Small intestine (tissue), 16 donors: ENCODE measurements at places on chromosomes 1 and 21. TPM values are rescaled to one million over a fixed set of nuclear protein-coding genes. Genes with fewer than 3 reads are reported as not detected.
A peak's percentile ranks its signal among the peaks of the same experiment; 100 is the strongest.

- DNase-seq, result no peak
Measured at GRCh38 chr1:25806418-25806817, 6.4 kb downstream of the SELENON start.

GRCh38 chr1:38272515-38272914 lies 225.9 kb upstream of the POU3F1 start:
- no peak for DNase-seq

GRCh38 chr1:182615468-182616129 lies 11.4 kb upstream of the RGS16 start:
- peak; percentile 30 for DNase-seq

DNA sequence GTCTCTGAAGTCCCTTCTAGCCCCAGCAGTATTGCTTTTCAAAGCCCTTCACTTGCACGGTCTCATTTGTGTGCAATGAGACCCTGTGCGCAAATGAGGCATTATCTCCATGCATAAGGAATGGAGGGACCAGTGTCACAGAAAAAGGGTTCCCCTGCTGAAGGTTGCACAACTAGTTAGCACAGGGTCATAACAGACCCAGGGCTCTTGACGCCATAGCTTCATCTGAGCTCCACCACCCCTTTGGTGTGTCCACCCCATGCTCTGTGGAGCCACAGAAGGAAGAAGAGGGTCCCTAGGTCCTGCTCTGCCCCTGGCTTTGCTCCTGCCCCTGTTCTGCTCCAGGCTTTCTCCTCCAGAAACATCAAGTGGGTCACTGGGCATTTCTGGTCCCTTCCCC lies 12.6 kb downstream of the SH2D2A start:
- DNase-seq, result no peak

DNA sequence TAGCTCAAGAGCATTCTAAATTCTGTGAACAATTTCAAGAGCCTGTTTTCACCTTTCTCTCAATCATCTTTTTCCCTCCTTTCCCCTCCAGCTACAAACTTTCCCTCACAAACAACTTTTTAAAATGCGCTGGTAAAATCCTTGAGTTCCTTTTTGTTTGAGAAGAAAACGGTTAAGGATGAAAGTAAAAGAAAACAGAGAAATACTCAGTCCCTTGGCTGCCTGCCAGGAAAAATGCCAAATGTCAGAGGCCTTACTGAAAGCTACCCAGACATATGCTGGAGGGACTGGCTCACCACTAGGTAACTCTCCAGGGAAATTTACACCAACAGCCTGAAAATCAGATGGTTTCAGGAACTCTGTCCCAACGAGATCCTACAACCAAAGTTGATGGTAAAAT lies 11.0 kb upstream of the SERBP1 start:
- DNase-seq, result no peak

DNA sequence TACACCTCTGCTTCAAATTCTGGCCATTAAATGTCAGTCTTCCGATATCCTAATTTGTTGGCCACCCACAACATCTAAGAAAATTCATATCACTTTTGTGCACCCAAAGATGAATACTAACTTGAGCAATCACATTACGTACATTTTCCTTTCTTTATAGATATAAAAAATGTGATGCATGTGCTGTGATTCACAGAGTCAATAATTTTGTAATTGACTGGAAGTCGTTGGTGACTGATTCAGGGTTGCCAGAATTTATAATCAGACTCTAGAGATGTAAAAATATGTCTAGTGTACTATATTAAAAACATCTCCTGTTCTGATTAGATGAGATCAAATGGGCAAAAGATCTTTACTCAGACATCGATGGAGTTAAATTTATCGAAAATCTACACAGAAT lies 150.0 kb upstream of the KCTD3 start:
- no peak for DNase-seq

GRCh38 chr1:89918127-89918793 lies 76.7 kb upstream of the ZNF326 start:
- DNase-seq, result no peak

GRCh38 chr1:154767315-154768240 lies 102.5 kb downstream of the KCNN3 start:
- no peak for DNase-seq

DNA sequence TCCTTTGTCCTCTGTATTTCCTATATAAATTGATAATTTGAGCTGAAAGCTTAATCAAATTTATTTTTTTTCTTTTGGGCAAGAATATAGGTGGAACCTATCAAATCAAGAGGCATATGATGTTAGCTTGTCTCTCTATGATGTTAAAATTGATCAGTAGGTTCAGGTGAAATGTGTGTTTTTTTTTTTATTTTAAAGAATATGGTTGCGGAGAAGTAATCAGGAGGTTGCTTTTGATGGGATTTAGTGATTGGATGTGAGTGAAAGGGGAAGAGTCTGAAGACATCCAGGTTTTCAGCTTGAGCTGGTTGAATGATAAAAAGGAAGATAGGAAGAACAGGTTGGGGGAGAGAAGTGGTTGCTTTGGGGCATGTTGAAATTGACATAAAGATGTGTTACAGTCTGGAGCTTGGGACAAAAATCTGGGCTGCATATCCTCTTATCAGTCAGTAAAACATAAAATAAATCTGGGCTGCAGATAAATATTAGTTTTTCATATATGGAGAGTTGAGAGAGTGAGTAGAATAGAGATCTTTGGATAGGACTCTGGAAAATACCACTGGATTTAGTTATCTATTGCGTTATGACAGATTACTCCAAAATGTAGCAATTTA lies 5.1 kb downstream of the OSBPL9 start:
- no peak for DNase-seq

DNA sequence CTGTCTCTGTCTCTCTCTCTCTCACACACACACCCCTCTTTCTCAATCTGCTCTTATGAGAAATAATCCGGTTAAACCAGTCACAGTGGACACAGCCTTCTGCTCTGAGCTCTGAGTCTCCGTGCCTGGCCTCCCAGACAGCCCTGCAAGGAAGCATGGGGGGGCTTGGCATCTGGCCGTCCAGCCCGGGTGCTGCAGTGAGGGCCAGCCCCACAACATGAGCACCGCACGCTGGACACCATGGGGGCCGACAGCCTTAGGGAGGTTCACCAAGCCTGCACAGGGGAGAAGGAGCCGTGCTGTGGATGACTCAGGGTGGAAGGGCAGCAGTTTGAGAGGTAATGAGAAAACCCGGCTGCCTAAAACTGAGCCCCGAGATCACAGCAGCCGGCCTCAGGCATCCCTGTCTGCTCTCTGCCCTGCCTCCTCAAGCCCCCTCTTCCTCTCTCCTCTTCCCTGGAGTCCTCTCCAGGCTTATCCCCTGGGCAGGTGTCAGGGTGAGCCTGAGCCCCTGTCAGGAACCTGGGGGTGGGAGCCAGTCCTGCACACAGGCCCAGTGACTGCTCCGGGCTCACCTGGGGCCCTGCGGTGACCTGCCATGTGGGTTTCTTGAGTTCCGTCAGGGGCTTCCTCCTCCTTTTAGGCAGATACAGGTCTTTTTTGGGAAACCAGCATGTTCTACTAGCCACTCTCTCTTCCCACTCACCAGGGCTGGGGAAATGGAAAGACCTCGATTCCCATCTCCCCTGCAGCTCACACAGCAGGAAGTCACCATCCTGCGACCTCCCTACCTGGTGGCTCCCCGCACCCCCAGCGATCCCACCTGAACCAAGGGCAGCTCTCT lies 92.8 kb downstream of the ITPKB start:
- DNase-seq, result no peak

DNA sequence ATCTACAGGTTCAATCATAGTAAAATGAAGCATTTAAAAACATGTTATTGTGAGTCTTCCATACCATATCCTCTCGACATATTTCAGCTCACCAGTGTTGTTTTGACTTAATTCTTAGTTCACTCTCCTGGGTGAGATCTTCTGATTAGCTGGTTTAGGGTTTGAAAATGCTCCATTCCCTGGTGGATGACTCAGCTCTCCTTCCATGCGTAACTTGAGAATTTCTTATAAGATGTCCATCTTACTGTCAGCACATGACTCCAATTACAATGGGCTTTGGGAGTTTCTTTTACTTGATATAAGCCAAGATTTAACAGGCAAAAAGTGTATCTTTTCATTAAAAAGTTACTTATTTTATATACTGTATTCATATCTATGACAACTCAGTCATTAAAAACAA lies 476.5 kb downstream of the BRINP3 start:
- no peak for DNase-seq

GRCh38 chr1:106223213-106223612 lies 833.3 kb upstream of the PRMT6 start:
- no peak for DNase-seq

DNA sequence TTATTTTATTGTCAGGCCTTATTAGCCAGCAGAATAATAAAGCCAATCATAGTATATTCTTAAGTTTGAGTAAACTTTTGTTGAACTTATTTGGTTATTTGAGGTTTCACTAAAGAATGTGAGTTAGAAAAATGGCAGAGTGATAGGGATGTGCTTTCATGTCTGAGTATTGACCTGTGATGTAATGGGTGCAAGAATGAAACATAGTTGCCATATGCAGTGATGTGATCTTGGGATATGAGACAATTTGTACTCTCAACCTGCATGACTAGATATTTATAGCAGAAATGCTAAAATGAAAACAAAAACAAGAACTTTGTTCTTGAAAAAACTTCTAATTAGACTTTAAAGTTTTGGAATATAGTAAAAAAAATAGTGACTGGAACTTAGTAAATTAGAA lies 97.9 kb downstream of the DISP1 start:
- DNase-seq, result no peak

DNA sequence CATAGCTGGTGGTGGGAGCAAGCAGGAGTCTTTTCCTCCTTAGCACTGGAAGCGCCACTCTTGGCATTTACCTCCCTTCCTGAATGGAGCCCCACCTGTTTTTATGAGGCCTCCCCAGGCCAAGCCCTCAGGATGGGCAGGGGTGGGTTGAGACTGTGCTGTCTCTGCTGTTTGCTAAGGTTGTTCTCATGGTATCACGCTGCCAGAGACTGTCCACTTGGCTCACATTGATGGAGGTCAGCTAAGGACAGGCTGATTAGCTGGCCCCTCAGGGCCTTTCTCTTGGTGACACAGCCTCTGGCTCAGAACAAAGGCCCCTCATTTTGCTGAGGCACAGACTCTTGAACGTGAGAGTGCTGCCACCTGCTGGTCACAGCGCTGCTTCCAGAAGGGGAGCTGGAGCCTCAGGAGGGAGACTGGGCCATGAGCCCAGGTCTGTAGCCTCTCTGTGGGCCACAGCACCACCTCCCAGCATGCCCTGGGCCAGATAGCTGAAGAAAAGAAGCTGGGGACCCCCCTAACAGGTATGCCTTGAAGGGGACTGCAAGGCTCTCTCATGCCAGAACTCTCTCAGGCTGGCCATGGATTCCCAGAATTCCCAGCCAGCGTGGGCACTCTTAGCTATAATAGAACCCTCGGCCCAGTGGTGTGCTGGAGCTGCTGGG lies 85.6 kb downstream of the CD58 start:
- DNase-seq, result peak; percentile 94

- DNase-seq, result peak; percentile 11
Measured at GRCh38 chr1:170145770-170146676, at the start of gene NTMT2. Gene NTMT2 (plus strand): TSS chr1:170145959. CDS start chr1:170146108, 149 bp downstream.

DNA sequence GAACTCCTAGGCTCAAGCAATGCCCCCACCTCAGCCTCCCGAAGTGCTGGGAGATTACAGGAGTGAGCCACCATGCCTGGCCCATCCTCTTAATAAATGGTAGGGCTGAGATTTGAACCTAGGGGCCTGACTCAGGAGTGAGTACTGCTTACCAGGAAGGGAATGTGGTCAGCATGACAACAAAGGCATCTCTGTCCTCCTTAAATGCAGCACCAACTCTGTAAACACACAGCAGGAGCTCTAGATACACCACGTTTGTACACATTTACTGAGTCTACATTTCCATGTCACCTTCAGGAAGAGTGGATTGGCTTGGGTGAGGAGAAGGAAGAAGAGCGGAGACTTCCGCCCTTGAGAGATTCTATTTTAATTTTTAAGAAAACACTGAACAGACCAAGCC lies 38.5 kb downstream of the HIVEP3 start:
- DNase-seq, result no peak

DNA sequence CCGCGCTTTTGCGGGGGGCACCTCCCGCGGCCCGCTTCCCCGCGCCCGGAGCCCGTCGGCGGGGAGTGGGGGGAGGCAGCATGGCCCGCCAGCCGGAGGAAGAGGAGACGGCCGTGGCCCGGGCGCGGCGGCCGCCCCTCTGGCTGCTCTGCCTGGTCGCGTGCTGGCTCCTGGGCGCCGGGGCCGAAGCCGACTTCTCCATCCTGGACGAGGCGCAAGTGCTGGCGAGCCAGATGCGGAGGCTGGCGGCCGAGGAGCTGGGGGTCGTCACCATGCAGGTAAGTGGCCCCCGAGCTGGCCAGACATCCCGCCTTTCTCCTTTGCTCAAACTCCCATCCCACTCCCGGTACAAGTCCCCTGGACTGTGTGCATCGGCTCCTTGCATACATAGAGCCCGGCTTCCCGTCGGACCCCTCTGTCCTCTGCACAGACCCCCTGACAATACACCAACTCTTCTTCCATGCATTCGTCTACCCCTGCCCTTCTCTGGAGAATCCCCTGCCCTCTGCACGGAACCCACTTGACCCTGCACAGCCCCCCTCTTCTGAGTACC lies 812 bp downstream of the CACHD1 start:
- DNase-seq, result peak; percentile 62

DNA sequence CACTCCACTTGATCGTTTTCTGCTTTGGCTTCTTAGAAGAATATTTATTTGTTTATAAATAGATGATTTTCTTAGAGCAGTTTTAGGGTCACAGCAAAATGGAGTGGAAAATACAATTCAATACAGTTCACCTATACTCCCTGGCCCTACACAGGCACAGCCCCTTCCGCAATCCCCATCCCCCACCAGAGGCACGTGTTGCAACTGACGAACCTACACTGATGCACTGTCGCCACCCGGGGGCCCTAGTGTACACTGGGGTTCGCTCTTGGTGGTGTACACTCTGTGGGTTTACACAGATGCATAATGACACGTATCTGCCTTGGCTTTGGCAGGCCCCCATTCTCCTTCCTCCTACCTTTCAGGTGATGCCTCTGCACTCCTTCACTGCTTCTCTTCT lies 8.0 kb downstream of the ECHDC2 start:
- DNase-seq, result no peak

GRCh38 chr1:160862203-160863060 lies at the start of gene CD244:
Gene CD244 (minus strand): TSS chr1:160862887. CDS start chr1:160862677, 210 bp downstream.
- peak; percentile 57 for DNase-seq

GRCh38 chr1:56424744-56425493 lies 154.4 kb downstream of the PLPP3 start:
- DNase-seq, result no peak

- no peak for DNase-seq
Measured at GRCh38 chr1:11187000-11187399, 2.2 kb upstream of the ANGPTL7 start.

The CLDN17 gene
- polyA plus RNA-seq, result not detected

The TCP10L gene
- 0.30 TPM for polyA plus RNA-seq

The NLRP3 gene
- not detected for polyA plus RNA-seq

The PCNX2 gene
- 18.1 TPM for polyA plus RNA-seq

The CD5L gene
- polyA plus RNA-seq, result 0.03 TPM

The ZNF593OS gene
- 0.50 TPM for polyA plus RNA-seq

The TGFB2 gene
- polyA plus RNA-seq, result not detected

The USH2A gene
- not detected for polyA plus RNA-seq
